ENCODE measurements at places on chromosomes 5 and 9.

GRCh38 chr9:87613265-87614111, 112.4 kb upstream of the CTSL start:
- H3K4me1 ChIP-seq, result peaks cover 48% of the 10 kb centered on the region
- H3K27ac ChIP-seq, result no peak overlapping the region
- H3K4me3 ChIP-seq, result no peak overlapping the region
- peaks cover 36% of the 10 kb centered on the region for H3K36me3 ChIP-seq

GRCh38 chr9:135809166-135809565, 98.2 kb downstream of the CAMSAP1 start:
- no peak for DNase-seq
- peaks cover 2% of the 10 kb centered on the region for H3K27me3 ChIP-seq
- H3K36me3 ChIP-seq, result peaks cover 21% of the 10 kb centered on the region

GRCh38 chr5:180688330-180689070, 39.1 kb upstream of the FLT4 start:
- no peak overlapping the region for H3K4me3 ChIP-seq
- H3K36me3 ChIP-seq, result no peaks in the 10 kb centered on the region
- DNase-seq, result no peak
- H3K4me1 ChIP-seq, result peaks cover 5% of the 10 kb centered on the region
- H3K27me3 ChIP-seq, result peaks cover 43% of the 10 kb centered on the region
- no peak overlapping the region for H3K27ac ChIP-seq

- no peak for DNase-seq
- H3K4me3 ChIP-seq, result peak overlapping the region; percentile 88
- H3K27me3 ChIP-seq, result peaks cover 71% of the 10 kb centered on the region
Measured at GRCh38 chr9:99822806-99823591, 1.3 kb downstream of the NR4A3 start.

GRCh38 chr5:142481410-142481809, 156.6 kb upstream of the SPRY4 start:
- peaks cover 23% of the 10 kb centered on the region for H3K4me1 ChIP-seq
- DNase-seq, result no peak
- no peak overlapping the region for H3K27ac ChIP-seq
- H3K4me3 ChIP-seq, result no peak overlapping the region
- peaks cover 22% of the 10 kb centered on the region for H3K36me3 ChIP-seq
- H3K27me3 ChIP-seq, result no peaks in the 10 kb centered on the region

DNA sequence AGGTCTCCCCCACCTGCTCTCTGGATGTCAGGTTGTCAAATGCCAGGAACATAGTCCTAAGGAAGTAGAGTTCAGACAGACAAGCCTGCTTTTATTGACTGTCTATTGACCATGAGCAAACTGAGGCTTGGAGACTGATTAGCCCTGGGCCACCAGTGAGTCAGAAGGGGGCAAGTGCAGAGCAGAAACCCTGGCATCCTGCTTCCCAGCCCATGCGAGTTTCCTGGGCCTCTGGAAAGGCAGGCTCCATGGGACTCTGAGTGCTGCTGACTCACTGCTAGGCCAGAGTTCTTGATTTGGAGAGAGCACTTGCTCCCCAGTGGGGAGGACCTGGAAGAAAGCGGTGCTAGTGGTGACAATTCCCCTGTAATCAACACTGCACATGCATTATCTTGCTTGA, 2.8 kb upstream of the HBEGF start:
- DNase-seq, result no peak
- H3K36me3 ChIP-seq, result no peaks in the 10 kb centered on the region
- no peak overlapping the region for H3K4me3 ChIP-seq
- no peak overlapping the region for H3K27ac ChIP-seq
- peaks cover 27% of the 10 kb centered on the region for H3K27me3 ChIP-seq

DNA sequence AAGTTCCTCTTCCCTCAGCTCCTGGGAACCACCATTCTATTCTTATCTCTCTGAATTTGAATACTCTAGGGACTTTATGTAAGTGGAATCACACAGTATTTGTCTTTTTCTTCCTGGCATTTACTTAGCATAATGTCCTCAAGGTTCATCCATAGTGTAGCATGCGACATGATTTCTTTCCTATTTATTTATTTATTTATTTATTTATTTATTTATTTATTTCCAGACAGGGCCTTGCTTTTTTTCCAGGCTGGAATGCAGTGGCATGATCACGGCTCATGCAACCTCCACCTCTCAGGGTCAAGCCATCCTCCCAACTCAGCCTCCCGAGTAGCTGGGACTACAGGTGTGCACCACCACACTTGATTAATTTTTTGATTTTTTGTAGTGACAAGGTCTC, 142.1 kb downstream of the GPBP1 start:
- no peak for DNase-seq
- H3K36me3 ChIP-seq, result peaks cover 2% of the 10 kb centered on the region
- peaks cover 9% of the 10 kb centered on the region for H3K4me1 ChIP-seq
- no peak overlapping the region for H3K27ac ChIP-seq
- no peak overlapping the region for H3K4me3 ChIP-seq
- no peaks in the 10 kb centered on the region for H3K27me3 ChIP-seq

DNA sequence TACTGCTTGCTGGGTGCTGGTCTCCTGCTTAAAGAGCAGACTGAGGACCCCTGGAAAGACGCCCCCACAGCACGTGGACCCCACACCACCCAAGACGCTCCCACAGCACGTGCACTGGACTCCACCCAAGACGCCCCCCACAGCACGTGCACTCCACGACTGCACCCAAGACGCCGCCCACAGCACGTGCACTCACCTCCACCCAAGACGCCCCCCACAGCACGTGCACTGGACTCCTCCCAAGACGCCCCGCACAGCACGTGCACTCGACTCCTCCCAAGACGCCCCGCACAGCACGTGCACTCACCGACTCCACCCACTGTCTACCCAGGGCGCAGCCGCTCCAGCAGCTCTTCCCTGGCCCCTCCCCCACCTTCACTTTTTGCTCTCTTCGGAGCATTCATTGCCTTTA, 50.5 kb downstream of the EHMT1 start:
- peaks cover 18% of the 10 kb centered on the region for H3K36me3 ChIP-seq
- H3K27ac ChIP-seq, result no peak overlapping the region
- H3K4me1 ChIP-seq, result peaks cover 81% of the 10 kb centered on the region
- no peaks in the 10 kb centered on the region for H3K27me3 ChIP-seq
- no peak overlapping the region for H3K4me3 ChIP-seq
- DNase-seq, result no peak

DNA sequence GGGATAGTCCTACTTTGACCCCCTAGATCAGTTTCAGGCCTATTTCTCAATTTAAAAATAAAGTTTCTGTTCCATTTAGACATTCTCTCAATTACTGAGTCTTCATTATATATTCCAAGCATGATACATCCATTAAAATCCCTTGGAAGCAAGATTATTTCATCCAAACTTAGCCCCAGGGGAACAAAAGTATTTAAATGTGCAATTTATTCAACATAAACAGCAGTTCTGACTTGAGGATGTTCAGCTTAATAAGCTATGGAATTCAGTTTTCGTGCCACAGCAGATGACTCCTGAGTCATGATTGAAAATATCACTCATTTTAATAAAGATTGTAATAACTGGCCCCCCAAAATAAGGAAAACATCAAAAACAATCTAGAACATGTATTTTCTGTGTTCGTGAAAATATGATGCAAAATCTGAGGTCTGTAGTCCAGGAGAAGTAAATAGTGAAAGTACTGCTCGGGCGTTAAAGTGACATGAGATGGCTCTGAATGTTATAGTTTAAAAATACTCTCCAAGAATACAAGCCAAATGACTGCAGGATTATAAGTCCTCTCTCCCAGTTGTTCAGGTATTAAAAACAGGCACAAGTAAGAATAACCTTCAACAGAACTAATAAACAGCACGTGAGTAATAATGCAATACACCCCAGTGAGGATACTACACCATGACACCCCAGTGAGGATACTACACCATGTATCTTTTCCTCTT, 67.1 kb downstream of the RETREG1 start:
- no peak for DNase-seq
- no peak overlapping the region for H3K27ac ChIP-seq
- H3K36me3 ChIP-seq, result no peaks in the 10 kb centered on the region
- H3K27me3 ChIP-seq, result no peaks in the 10 kb centered on the region

- no peak overlapping the region for H3K27ac ChIP-seq
- H3K4me1 ChIP-seq, result peaks cover 4% of the 10 kb centered on the region
- H3K27me3 ChIP-seq, result peaks cover 26% of the 10 kb centered on the region
- no peak overlapping the region for H3K4me3 ChIP-seq
Measured at GRCh38 chr5:372996-373709, 51.6 kb downstream of the AHRR start.

GRCh38 chr9:127450243-127450760, 904 bp downstream of the RPL12 start:
- peaks cover 46% of the 10 kb centered on the region for H3K4me1 ChIP-seq
- DNase-seq, result no peak
- H3K27ac ChIP-seq, result peak overlapping the region; percentile 97
- H3K36me3 ChIP-seq, result peaks cover 55% of the 10 kb centered on the region
- H3K27me3 ChIP-seq, result peaks cover 2% of the 10 kb centered on the region
- peak overlapping the region; percentile 99 for H3K4me3 ChIP-seq

DNA sequence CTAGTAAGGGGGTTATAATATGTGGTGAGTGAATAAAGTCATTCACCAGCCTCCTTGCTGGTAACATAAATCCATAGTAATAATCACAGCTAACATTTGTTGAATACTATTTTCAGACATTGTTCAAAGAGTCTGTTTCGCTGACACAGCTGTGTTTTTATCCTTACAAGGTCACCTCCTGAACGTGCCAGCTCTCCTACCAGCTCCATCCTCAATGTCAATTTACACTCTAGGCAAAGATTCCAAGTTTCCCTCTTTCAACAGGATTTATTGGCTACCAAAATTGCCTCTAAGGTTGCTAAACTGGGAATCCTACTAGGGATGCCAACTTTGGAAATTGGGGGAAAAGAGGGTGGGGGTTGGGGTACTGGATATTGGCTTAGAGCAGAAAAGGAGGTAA, 30.7 kb upstream of the SMC5 start:
- no peak overlapping the region for H3K4me3 ChIP-seq
- peaks cover 5% of the 10 kb centered on the region for H3K36me3 ChIP-seq
- no peaks in the 10 kb centered on the region for H3K4me1 ChIP-seq
- H3K27me3 ChIP-seq, result no peaks in the 10 kb centered on the region
- no peak for DNase-seq
